ENCODE measurements at places on chromosomes 7 and 10. TPM values are rescaled to one million over a fixed set of nuclear protein-coding genes. Genes with fewer than 3 reads are reported as not detected.
A peak's percentile ranks its signal among the peaks of the same experiment; 100 is the strongest.

Gene PVRIG
- total RNA-seq, result 20.9 TPM

DNA sequence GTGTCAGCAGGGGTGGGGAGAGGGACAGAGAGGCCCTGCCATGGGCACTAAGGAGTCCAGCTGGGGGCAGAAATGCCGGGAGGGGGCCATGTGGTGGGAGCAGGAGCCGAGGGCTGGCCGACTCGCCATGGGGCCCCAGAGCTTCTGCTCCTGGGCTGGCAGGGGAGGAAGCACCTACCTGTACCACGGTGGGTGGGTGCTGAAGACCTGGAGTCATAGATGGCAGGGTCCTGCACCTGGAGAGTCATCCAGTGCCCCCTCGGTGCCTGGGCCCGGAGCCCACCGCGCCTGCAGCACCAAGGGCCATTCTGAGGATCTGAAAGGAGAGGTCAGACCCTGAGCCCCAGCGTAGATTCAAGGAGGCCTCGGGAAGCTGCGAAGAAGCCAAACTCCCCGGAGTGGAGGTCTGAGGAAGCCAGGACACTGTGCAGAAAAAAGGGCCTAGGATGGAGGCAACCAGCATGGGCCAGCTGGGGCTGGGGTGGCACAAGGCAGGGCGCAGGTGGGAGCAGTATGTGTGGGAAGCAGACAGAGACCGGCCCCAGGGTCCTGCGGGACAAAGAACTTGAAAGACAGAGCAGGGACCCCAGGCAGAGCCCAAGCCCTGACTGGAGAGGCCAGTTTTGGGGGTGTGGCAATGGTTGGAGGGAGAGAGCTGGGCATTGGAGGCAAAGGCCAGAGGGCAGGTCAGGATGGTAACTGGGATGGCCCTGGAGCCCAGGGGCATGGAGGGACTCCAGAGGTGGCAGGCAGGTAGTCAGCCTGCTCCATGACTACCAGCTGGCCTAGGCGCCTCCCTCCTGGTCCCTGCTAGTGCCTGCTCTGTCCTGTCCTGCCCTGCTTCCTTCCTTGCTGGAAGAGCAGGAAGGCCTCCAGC is 26.7 kb upstream of the SMARCD3 start:
- H3K27me3 ChIP-seq, result peaks cover 15% of the 10 kb centered on the region
- peaks cover 17% of the 10 kb centered on the region for H3K4me1 ChIP-seq
- H3K4me3 ChIP-seq, result peak overlapping the region; percentile 68
- no peak for DNase-seq
- H3K27ac ChIP-seq, result no peak overlapping the region

Gene FAM25G
- not detected for total RNA-seq

DNA sequence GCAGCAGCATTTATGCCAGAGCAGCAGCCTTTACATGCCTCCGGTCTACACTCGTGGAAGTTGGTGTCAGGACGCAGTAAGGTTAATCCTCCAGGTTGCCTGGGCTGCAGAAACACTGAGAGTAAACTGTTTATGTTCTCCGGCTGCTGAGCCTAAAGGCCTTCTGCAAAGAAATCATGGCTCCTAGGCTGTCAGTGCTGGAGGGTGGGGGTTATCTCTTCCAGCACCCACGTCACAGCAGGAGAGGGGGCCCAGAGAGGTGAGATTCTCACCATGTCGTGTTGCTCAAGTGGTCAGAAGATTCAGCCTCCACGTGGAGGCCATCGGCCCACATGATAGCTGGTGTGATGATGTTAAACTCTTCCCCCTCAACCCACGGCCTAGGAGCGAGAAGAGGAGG is 41.2 kb downstream of the COL13A1 start:
- no peak overlapping the region for H3K4me3 ChIP-seq
- H3K36me3 ChIP-seq, result no peaks in the 10 kb centered on the region
- H3K27me3 ChIP-seq, result peaks cover 13% of the 10 kb centered on the region
- DNase-seq, result no peak

- no peak overlapping the region for H3K27ac ChIP-seq
- H3K27me3 ChIP-seq, result peaks cover 57% of the 10 kb centered on the region
- peaks cover under 1% of the 10 kb centered on the region for H3K4me1 ChIP-seq
- no peaks in the 10 kb centered on the region for H3K36me3 ChIP-seq
- H3K4me3 ChIP-seq, result no peak overlapping the region
Measured at GRCh38 chr10:79898597-79899325, 50.1 kb downstream of the SFTPD start.

Gene CLDN3
- total RNA-seq, result not detected

GRCh38 chr10:70323697-70324338 is 40.0 kb upstream of the NPFFR1 start:
- H3K36me3 ChIP-seq, result no peaks in the 10 kb centered on the region
- no peak for DNase-seq
- no peak overlapping the region for H3K27ac ChIP-seq
- H3K4me3 ChIP-seq, result no peak overlapping the region
- no peaks in the 10 kb centered on the region for H3K27me3 ChIP-seq

DNA sequence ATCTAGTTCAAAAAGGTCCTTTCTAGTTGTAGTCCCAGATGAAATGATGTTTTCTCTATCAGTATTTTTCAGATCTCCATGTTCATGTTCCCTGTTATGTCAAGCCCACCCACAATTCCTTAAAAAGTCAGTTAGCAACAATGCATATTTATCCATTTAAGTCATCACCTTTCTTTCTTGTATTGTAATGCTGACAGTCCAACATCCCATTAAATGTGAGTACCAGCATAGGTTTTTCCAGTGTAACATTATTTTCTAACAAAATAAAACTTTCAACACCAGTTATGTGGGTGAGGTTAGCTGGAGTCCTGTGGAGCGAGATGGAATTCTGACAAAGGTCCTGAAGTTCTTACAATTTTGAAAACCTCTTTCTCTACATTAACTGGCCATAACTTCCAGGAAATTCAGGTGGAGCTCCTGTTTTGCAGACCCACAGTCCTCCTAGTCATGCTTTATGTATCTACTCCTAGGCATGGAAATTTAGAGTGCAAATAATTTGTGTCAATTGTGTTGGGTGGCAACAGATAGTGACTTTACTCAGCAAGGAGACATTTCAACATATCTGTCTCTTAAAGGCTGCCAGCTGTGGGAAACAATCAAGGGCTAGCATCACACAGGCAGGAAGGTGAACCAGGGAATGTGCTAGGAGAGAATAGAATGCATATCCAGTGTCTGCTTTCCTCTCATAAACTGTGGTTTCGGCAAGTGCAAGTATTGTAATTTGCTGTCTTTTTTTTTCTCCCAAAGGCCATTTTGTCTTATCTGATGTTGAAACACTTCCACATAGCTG is 162.6 kb downstream of the MTERF1 start:
- H3K4me1 ChIP-seq, result no peaks in the 10 kb centered on the region
- H3K4me3 ChIP-seq, result no peak overlapping the region
- DNase-seq, result no peak
- H3K27me3 ChIP-seq, result no peaks in the 10 kb centered on the region
- no peaks in the 10 kb centered on the region for H3K36me3 ChIP-seq

DNA sequence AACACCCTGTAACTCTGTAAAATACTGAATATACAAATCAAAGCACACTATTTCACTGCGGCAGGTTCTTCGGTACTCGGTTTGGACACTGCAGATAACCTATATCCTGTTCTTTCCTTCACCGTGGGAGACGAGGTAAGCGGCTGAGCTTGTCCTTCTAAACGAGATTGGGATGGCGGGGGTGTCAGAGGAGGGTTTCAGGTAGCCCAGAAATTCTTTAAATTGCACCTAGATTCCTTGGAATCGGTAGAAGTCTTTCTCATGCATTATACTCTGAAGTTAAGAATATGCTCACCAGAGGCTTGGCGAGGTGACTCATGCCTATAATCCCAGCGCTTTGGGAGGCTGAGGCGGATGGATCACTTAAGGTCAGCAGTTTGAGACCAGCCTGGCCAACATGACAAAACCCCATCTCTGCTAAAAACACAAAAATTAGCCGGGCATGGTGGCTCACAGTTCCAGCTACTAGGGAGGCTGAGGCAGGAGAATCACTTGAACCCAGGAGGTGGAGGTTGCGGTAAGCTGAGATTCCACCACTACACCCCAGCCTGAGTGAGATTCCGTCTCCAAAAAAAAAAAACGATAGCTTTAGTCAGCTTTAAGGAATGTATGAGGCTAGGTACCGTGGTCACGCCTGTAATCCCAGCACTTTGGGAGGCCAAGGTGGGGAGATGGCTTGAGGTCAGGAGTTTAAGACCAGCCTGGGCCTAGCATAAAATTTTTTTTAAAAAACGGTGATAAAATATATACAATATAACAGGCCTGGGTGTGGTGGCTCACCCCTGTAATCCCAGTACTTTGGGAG is 10.1 kb upstream of the LAT2 start:
- peaks cover 26% of the 10 kb centered on the region for H3K36me3 ChIP-seq
- H3K27ac ChIP-seq, result no peak overlapping the region
- DNase-seq, result no peak
- H3K4me1 ChIP-seq, result peaks cover 7% of the 10 kb centered on the region
- no peak overlapping the region for H3K4me3 ChIP-seq
- H3K27me3 ChIP-seq, result no peaks in the 10 kb centered on the region

Gene INHBA
- 1.2 TPM for total RNA-seq
